Suprapubic skin (tissue), 4 donors: ENCODE measurements at places on chromosomes 3 and 15. TPM values are rescaled to one million over a fixed set of nuclear protein-coding genes. Genes with fewer than 3 reads are reported as not detected.

GRCh38 chr3:40557575-40558161 is 32.9 kb downstream of the ZNF621 start:
- H3K27ac ChIP-seq, result no peak overlapping the region
- no peaks in the 10 kb centered on the region for H3K36me3 ChIP-seq
- DNase-seq, result no peak
- H3K27me3 ChIP-seq, result no peaks in the 10 kb centered on the region
- H3K4me3 ChIP-seq, result no peak overlapping the region

DNA sequence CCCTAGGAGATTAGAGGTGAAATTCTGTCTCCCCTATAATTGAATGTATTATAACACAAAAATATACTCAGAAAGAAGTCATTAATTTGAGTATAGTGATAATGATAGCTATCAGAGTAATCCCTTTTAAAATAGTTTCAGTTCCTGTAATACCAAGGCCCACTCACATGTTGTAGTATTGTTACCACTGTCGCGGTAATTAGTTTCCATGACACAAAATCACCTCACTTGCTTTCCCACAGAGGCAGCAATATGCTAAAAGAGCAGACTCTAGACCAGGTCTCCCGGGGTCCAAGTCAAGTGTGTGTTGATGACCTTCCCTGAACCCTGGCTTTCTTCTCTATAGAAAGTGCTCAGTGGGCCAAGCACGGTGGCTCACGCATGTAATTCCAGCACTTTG is 39.5 kb upstream of the NSMCE3 start:
- peaks cover 2% of the 10 kb centered on the region for H3K27me3 ChIP-seq
- no peak overlapping the region for H3K27ac ChIP-seq
- H3K4me3 ChIP-seq, result no peak overlapping the region
- H3K4me1 ChIP-seq, result no peaks in the 10 kb centered on the region
- no peaks in the 10 kb centered on the region for H3K36me3 ChIP-seq

DNA sequence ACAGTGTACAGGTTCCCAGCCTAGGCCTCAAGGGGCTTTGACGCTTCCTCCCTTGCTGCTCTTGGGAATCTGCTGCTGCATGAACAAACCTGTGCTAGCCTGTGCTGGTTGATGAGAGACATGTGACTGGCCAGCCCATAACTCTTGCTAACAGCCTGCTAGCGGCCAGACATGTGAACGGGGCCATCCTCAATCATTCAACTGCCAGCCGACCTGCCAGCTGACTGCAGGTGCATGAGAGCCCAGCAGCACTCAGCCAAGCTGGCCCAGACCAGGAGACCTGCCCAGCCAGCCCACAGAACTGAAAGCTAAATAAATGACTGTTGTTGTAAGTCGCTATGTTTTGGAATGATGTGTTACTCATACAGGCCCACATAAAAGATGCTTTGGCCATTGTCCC is 82.4 kb upstream of the DLG1 start:
- peaks cover 12% of the 10 kb centered on the region for H3K4me1 ChIP-seq
- H3K27me3 ChIP-seq, result no peaks in the 10 kb centered on the region
- H3K4me3 ChIP-seq, result no peak overlapping the region

- H3K27me3 ChIP-seq, result no peaks in the 10 kb centered on the region
- DNase-seq, result no peak
- H3K27ac ChIP-seq, result no peak overlapping the region
- H3K4me1 ChIP-seq, result no peaks in the 10 kb centered on the region
- no peak overlapping the region for H3K4me3 ChIP-seq
These were observed 18.9 kb downstream of the CD200 start for GRCh38 chr3:112351823-112352222.

GRCh38 chr3:161927131-161927530 is 430.5 kb downstream of the OTOL1 start:
- no peak overlapping the region for H3K4me3 ChIP-seq
- H3K27me3 ChIP-seq, result no peaks in the 10 kb centered on the region
- H3K36me3 ChIP-seq, result no peaks in the 10 kb centered on the region
- no peaks in the 10 kb centered on the region for H3K4me1 ChIP-seq
- DNase-seq, result no peak

- H3K27me3 ChIP-seq, result no peaks in the 10 kb centered on the region
- no peak for DNase-seq
- peak overlapping the region; percentile 72 for H3K4me3 ChIP-seq
These were observed 1.4 kb upstream of the SACM1L start for GRCh38 chr3:45687828-45688193.

GRCh38 chr15:63374686-63375520 is 6.7 kb downstream of the CA12 start:
- DNase-seq, result peak; percentile 83
- H3K4me3 ChIP-seq, result no peak overlapping the region
- no peaks in the 10 kb centered on the region for H3K36me3 ChIP-seq
- H3K27ac ChIP-seq, result peak overlapping the region; percentile 97

- H3K27ac ChIP-seq, result no peak overlapping the region
- DNase-seq, result no peak
- no peak overlapping the region for H3K4me3 ChIP-seq
- no peaks in the 10 kb centered on the region for H3K4me1 ChIP-seq
These were observed 553.7 kb downstream of the PDCD6IP start for GRCh38 chr3:34351882-34352777.

IL17RE gene
- 49.2 TPM for total RNA-seq

GRCh38 chr15:49628379-49628778 is 7.5 kb downstream of the DTWD1 start:
- no peak overlapping the region for H3K27ac ChIP-seq
- H3K27me3 ChIP-seq, result no peaks in the 10 kb centered on the region
- H3K4me1 ChIP-seq, result peaks cover 10% of the 10 kb centered on the region
- H3K36me3 ChIP-seq, result peaks cover 47% of the 10 kb centered on the region
- no peak for DNase-seq
- H3K4me3 ChIP-seq, result no peak overlapping the region

GRCh38 chr15:39589815-39590644 is 9.2 kb downstream of the THBS1 start:
- H3K36me3 ChIP-seq, result peaks cover 90% of the 10 kb centered on the region
- no peak overlapping the region for H3K27ac ChIP-seq
- H3K27me3 ChIP-seq, result no peaks in the 10 kb centered on the region

DNA sequence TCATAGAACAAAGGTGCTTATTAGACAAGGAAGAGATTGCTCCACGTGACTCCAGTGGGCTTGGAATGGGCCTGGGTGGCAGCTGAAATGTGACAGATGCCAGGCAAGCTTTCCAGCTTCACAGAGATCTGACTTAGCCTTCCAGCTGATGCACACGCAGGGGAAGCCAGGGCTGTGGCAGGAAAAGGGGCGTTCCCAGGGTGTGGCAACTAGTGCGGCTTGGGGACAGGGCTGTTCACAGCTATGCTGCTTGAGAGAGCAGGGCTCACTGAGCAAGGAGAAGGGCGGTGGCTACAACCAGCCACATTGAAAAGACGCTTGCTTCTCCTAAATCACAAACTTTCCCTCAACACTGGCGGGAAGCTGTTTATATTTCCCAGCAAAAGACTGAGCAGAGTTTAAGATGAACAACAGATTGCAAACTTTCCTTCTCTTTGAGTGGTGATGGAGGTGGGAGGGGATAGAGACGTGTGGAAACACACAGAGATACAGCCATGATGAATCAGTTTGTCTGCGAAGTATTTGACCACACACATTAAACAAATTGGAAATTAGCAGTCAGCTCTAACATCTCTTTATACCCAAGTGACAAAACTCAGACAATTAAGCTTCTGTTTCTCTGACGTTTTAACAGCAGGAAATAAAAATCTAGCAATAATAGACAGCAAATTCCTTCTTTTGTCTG is 127.5 kb downstream of the BDH1 start:
- peaks cover 18% of the 10 kb centered on the region for H3K4me1 ChIP-seq
- DNase-seq, result peak; percentile 74
- peak overlapping the region; percentile 46 for H3K27ac ChIP-seq
- no peaks in the 10 kb centered on the region for H3K27me3 ChIP-seq

GRCh38 chr15:90338532-90338931 is 13.6 kb upstream of the ZNF774 start:
- DNase-seq, result no peak
- H3K27me3 ChIP-seq, result no peaks in the 10 kb centered on the region
- no peak overlapping the region for H3K4me3 ChIP-seq
- H3K4me1 ChIP-seq, result peaks cover 25% of the 10 kb centered on the region
- H3K27ac ChIP-seq, result no peak overlapping the region

DNA sequence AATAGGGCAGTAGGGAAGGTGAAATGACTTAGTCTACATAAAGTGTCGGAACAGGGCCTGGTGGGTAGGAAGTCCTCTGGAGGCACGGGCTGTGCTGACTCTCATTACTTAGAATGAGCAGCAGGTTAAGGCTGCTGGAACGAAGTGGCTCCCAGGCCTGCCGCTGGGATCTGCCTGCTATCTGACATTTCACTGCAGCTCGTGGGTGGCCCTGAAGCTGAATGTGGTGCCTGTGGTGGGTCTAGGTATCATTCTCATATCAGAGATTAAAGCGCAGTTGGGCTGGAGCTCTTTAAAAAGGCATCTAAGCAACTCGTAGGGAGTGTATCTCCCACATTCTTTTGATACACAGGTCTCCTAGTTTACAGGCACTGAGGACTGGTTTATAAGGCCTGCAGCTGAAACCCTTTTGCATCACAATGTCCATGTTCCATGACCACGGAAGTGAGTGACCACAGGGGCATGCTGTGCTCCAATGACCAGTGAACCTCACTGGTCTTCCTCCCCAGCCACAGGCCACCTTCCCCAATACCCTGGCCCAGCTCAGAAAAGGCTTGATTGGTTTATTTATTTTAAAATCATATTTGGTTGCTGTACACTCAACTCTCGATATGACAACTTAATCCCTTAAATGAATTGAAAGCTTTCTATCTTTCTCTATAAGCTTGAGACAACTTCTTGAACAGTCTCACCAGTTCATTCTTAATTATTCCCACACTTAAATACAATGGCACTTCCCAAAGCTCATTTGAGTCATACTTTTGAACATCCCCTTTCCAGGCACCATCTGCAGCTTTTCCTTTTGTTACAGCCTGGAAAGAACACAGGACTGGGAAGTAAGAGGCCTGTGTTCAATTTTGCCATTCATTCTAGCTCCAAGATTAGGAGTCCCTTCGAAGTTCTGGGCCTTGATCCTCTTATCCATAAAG is 19.0 kb downstream of the ADAMTS9 start:
- DNase-seq, result no peak
- H3K27ac ChIP-seq, result no peak overlapping the region
- H3K27me3 ChIP-seq, result no peaks in the 10 kb centered on the region
- H3K36me3 ChIP-seq, result no peaks in the 10 kb centered on the region
- no peak overlapping the region for H3K4me3 ChIP-seq
- no peaks in the 10 kb centered on the region for H3K4me1 ChIP-seq

DOCK3 gene
- 8.6 TPM for total RNA-seq

DNA sequence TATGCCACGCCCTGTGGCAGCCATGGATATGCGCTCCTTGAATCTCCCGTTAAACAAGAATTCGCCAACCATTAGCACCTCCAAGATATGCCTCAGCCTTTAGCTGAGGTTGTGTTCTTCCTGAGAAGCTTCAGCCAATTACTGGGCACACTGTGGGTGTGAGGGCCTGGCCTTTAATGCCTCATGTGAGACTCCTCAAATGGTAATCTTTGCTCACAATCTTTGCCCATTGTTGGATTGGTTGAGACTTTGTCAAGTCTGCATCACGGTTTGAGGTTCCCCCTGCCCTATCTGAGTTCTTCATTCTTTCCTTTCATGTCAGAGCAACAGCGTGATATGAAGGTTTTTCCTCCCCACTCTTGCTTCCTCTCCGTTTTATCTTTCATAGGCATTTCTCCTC is 108.1 kb upstream of the CCDC54 start:
- no peaks in the 10 kb centered on the region for H3K36me3 ChIP-seq
- no peak overlapping the region for H3K4me3 ChIP-seq
- peaks cover 5% of the 10 kb centered on the region for H3K4me1 ChIP-seq
- DNase-seq, result no peak

GRCh38 chr3:190517687-190518086 is 3.8 kb downstream of the IL1RAP start:
- no peaks in the 10 kb centered on the region for H3K27me3 ChIP-seq
- H3K4me3 ChIP-seq, result no peak overlapping the region
- DNase-seq, result no peak
- peak overlapping the region; percentile 33 for H3K27ac ChIP-seq
- H3K4me1 ChIP-seq, result peaks cover 36% of the 10 kb centered on the region
- H3K36me3 ChIP-seq, result no peaks in the 10 kb centered on the region

DNA sequence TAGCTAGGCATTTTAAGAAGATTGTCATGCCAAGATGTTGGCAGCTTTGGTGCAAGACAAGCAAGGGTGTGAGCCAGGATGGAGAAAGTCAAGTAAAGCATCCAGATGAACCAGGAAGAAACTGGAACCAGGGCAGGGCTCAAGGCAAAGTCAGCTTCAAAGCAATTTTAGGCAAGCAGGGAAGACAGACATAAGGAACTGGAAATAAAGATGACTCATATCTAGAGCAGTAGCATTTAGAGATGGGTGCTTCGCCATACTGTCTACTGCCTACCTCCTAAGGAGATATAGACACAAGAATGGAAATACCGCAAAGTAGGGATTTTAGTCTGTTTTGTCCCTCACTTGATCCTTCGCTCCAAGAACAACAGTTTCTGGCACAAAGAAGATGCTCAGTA is 59.9 kb downstream of the RYR3 start:
- H3K36me3 ChIP-seq, result no peaks in the 10 kb centered on the region
- DNase-seq, result no peak
- no peak overlapping the region for H3K4me3 ChIP-seq
- no peaks in the 10 kb centered on the region for H3K4me1 ChIP-seq

GRCh38 chr3:119530456-119530855 is 29.0 kb downstream of the CD80 start:
- DNase-seq, result no peak
- no peaks in the 10 kb centered on the region for H3K4me1 ChIP-seq

- no peak for DNase-seq
- H3K4me1 ChIP-seq, result no peaks in the 10 kb centered on the region
- no peak overlapping the region for H3K4me3 ChIP-seq
These were observed 95.9 kb downstream of the FEZF2 start for GRCh38 chr3:62277450-62277849.

MRPL47 gene
- total RNA-seq, result 14.5 TPM

DNA sequence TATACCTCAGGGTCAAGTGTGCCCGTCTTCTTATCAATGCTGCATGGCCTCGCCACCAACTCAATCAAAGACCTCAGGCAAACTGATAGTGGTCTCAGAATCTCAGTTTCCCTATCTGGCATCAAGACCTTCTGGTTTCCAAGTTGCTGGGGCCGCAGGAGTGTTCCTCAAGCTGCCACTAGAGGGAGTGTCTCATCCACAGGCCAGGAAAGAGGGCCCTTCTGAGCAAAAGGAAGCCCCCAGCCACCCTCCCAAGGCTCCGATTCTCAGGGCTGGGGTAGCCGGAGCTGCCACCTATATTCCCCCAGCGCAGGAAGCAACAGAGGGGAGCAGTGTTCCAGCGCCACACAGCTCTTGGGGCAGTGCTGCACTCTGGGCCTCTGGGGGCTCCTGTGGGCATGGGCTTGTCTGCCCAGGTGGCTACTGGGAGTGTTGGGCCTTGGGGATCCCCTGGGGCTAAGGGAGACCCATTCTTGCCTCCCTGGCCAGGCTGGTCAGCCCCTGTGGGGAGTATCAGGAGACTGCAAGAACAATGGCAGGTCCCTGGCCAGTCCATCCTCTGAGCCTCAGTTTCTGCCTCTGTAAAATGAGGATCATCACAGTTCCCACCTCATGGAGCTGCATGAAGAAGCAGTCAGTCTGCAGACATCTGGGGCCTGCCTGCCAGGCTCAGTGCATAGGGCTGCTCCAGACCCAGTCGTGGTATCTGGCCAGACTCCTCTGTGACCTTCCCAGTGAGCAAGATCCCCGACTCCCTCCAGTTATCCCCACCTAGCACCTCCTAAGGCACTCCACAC is 23.4 kb upstream of the SEC13 start:
- H3K4me1 ChIP-seq, result no peaks in the 10 kb centered on the region
- no peak overlapping the region for H3K4me3 ChIP-seq
- no peak for DNase-seq
- H3K36me3 ChIP-seq, result no peaks in the 10 kb centered on the region
- no peaks in the 10 kb centered on the region for H3K27me3 ChIP-seq
- H3K27ac ChIP-seq, result no peak overlapping the region

EPHB3 gene
- 152 TPM for total RNA-seq

STXBP5L gene
- total RNA-seq, result 0.08 TPM
